ENCODE measurements at places on chromosomes 2 and 18.

- DNase-seq = no peak
These were observed 21.0 kb downstream of the SNORC start for GRCh38 chr2:232890896-232891601.

GRCh38 chr2:16548036-16548435, 117.6 kb downstream of the CYRIA start:
- DNase-seq = no peak

GRCh38 chr2:166418853-166419615, 43.3 kb upstream of the SCN9A start:
- no peak for DNase-seq

DNA sequence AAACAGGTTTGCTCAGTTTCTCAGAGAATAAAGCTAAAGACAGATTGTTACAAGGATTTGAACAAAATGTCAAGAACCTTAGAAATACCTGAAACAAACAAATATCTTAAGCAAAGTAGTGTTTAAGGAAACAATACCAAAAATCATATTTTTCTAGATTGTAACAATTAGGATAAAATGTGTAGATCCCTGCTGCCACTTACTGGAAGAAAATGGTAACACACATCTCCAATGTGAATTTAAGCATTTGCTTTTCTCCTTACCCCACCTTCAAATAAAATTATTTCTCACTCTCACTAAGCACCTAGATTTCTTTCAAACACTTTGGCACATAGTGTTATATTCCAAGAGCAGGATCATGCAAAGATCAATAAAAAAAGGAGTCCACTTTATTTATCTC, 34.9 kb downstream of the SUCLG1 start:
- DNase-seq = no peak

DNA sequence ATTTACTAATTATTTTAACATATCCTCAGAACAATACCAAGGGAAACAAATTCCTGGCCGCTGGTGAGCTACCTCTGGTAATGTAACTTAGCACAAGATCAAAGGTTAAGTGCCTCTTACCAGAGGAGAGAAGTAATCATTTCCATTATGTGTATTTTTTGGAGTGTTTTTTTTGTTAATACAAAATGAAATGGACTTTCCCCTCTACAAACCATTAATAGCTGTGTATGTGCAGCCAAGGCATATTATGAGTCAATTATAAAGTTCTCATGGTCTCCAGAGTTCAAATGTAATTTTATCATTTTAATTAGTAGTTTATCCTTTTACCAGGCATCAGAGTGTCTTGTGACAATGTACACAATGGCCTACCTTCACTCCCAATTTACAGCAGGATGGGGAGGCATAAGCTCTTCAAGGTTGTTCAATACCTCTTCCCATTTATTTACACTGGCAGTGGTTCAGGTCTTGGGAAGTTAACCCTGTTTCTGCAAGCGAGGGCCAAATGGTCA, 242.2 kb downstream of the TGIF1 start:
- no peak for DNase-seq

- DNase-seq = no peak
These were observed 5.4 kb upstream of the POU3F3 start for GRCh38 chr2:104848526-104848925.

DNA sequence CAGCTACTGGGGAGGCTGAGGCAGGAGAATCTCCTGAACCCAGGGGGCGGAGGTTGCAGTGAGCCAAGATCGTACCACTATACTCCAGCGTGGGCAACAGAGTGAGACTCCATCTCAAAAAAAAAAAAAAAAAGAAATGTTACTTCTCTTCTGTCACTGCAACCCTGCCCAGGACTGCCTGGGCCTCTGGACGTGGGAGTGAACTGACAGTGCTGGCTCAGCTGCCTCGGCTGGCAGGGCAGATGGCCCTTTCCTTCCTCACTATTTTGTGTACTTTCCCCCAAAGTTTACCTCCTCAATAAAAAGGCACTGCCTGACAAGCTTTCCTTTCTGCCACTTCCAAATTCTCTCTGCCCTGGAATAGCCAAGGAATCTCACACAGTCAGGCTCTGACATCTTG, 12.5 kb upstream of the GPR155 start:
- DNase-seq = no peak

DNA sequence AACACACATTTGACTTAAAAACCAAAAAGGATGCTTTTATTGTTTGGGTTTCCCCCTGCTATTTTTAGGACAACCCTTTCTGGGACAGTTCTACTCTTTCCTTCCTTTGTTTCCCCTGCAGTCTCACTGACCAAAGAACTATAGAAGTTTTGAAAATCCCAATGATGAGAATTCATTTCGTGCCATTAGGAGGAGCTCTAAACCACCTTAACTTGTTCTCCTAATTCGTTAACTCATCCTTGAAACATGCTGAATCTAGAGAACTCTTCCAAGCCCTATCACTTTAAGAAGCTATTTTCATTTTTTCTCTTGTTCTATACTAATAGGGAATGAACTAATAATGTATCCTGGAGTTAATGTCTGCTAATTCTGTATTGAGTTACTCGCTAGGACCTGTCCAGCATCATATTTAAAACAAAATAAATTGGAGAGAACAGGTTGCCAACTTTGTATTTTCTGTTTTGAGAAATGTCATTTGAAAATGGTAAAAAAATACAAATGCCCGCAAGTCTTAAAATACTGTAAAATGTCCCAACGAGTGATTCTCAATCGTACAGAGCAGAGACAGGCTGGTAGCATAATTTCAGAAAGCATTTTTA, 62.9 kb downstream of the AFTPH start:
- no peak for DNase-seq

GRCh38 chr2:54550547-54550946, 94.4 kb downstream of the SPTBN1 start:
- DNase-seq = no peak

DNA sequence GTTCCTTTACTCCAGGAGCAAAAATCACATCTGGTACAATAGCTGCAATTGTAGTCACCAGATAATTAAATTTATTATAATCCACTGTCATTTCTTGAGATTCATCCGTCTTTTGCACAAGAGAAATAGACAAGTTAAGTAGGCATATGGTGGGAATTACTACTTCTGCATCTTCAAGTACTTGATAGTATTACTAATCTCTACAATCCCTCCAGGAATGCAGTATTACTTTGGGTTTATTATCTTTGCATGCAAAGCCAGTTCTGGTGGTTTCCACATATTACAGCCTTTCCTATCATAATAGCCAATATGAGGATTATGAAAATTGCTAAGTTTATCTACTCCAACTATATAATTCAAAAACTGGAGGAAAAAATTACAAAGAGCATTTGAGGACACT, 254.1 kb downstream of the IKZF2 start:
- DNase-seq = no peak

- no peak for DNase-seq
These were observed 9.4 kb downstream of the CASP8 start for GRCh38 chr2:201269764-201270163.

- no peak for DNase-seq
These were observed 9.7 kb upstream of the STRN start for GRCh38 chr2:36976065-36976464.

DNA sequence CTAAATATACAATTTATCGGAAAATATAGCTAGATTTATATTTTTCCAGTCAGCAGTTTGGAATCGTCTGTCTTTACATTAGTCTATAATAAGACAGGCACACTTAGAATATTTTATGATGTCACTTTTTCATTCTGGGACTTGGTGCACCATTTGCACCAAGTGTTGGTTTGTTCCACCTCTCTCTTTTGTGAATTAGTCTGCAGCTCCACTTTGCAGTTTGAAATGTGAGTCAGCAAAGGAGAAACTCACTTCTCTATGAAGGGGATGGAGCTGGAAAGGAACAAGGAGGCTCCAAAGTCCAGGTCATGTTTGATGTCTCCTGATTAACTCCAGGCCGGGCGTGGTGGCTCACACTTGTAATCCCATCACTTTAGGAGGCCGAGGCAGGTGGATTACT, 63.8 kb upstream of the RTN4 start:
- no peak for DNase-seq

GRCh38 chr2:9239616-9240015, 33.0 kb downstream of the ASAP2 start:
- no peak for DNase-seq

GRCh38 chr18:49591775-49592174, 29.9 kb downstream of the LIPG start:
- no peak for DNase-seq

Measured in hippocampal formation (tissue), 2 donors.